ENCODE measurements at places on chromosomes 3 and 15.

DNA sequence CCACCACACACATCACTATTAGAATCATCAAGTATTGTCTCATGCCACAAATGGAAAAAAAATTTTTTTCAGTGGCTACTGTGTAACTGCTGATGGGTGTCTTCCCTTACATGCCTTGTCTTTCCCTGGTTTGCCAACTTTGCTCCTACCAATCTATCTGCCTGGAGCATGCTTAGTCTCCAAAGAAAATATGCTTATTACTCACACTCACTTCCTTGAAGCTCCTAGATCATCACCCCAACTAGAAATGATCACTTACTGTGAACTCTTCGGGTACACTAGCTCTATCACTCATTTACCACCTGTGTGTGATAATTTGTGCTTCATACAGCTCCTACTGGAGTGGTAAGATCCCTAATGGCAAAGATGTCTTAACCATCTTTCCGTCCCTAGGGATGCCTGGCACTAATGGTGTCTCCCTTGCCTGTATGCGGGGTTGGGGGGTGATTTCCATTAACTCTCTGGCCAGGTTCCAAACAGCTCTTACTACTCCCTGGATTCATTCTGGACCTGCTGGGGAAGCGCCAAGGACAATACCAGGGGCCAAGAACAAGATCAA, 799 bp downstream of the VPS33B start:
- no peak for DNase-seq

DNA sequence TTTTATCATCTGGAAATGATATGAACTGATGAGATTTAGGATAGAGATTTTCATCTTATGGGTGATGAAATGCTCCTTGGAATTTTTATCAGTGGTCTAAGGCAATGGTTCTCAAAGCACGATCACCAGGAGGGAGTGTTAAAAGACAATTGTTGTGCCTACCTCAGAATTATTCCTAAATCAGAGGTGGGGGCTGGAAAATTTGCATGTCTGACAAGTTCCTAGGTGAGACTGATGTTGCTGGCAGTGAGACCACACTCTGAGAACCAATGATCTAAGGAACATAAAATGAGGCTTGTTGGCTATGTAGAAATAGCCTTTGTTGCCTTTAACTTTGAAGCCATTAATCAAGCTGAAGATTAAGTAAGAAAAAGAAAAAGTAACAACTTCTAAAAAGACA, 416.6 kb upstream of the AZI2 start:
- DNase-seq, result no peak

- DNase-seq, result no peak
Observed at GRCh38 chr3:26293329-26293844, 329.2 kb upstream of the LRRC3B start.

- DNase-seq, result no peak
Observed at GRCh38 chr3:146705225-146705624, 100.1 kb upstream of the PLSCR5 start.

DNA sequence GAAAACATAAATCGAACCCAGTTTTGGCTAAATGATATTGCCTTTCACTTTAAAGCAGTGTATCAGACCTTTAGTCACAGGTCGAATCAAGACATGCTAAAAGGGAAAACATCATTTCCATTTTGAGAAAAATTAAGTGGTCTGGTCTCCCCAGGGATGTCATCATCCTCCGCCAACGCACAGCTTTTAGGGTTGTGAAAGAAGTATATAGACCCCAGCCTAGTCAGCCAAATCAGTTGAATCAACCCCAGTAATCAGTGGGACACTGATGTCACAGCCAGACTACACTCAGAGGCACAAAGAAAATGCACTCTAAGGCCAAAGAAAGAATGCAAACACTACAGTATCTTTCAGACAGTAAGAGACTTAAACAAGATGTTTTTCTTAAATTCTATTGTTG, 187.4 kb downstream of the ZIC4 start:
- no peak for DNase-seq

DNA sequence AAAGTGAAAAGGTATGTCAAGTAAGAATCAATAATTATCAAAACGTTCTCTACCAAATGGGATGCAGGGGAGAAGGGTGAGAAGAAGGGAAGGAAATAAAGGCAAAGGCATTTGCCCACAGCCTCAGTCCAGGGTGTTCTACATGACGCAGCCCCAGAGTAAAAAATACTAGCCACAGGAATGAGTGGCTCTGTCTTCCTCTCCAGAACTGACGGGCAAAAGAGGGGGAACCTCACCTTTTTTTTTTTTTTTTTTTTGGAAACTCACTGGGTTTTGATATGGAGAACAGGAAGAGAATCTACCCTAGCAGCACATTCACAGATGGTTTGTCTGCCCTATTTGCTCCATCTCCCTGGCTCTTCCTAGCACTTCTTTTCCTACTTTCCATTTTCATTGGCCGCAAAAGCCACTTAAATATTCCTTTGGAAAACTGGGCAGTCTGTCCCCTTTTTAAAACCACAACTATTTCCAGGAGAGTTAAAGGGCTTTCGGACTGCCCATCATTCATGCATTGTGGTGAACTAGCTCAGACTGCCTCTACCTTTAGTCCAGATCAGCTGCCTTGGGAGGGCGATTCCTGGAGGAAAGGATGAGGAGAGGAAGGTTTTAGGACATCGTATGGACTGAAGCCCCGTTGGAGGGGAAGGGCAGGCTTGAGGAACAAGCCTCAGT, 28.2 kb downstream of the B3GNT5 start:
- DNase-seq, result no peak

Measured in RWPE2 (cell line).